ENCODE measurements at places on chromosomes 6 and 20. TPM values are rescaled to one million over a fixed set of nuclear protein-coding genes. Genes with fewer than 3 reads are reported as not detected.

DNA sequence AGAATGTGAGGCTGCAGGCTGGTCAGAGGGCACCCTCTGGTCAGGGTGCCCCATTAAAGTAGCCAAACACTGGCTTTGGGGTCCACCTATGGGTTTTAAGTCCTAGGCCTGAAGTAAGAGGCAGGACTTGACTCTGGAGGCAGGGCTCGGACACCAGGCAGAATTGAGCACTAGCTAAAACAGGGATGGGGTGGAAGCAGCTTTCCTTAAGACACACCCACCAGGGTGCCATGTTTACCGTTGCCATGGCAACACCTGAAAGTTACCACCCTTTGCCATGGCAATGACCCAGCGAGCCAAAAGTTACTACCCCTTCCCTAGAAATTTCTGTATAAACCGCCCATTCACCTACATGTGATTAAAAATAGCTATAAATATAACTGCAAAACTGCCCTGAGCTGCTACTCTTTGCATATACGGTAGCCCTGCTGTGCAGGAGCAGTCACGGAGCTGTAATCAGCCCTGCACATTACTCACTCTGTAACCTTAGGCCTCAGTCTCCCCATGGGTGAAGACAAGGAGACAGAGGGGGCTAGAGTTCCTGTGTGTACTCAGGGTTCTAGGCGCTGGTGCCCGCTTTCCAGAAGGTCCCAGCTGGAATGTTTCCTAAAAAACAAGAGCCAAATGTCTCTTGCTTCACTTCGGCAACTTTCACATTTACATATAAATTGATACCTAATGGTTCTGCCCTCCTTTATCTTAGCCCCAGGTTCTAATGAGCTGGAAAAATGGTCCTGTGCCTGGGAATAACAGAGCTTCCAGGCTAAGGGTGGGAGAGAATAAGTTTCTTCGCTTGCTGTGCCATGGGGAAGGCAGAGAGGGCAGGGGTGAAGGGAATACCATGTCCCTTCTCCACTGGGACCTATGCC, 27.2 kb upstream of the SRSF6 start:
- DNase-seq, result no peak

GRCh38 chr20:51937779-51938178, 135.5 kb upstream of the SALL4 start:
- no peak for DNase-seq

The BCAS1 gene
- total RNA-seq, result 0.23 TPM

DNA sequence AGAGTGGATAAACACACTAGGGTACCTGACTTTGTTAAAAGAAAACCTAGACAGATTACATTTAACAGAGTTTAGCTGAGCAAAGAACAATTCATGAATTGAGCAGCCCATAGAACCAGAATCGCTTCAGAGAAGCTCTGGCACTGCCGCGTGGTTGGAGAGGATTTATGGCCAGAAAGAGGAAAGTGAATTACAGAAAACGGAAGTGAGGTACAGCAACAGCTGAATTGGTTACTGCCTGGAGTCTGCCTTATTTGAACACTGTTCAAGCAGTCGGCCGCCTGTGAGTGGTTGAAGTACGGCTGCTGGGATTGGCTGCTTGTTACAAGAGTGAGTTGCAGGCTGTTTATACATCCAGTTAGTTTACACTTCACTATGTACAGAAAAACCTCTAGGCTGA, 253.8 kb upstream of the CDYL start:
- no peak for DNase-seq

The SLC2A10 gene
- 6.5 TPM for total RNA-seq

The ROS1 gene
- not detected for total RNA-seq

The OLIG3 gene
- total RNA-seq, result not detected

GRCh38 chr20:20407891-20408805, 40.2 kb downstream of the INSM1 start:
- DNase-seq, result no peak

GRCh38 chr6:43719511-43719910, 31.9 kb upstream of the MRPS18A start:
- peak; percentile 73 for DNase-seq

- DNase-seq, result no peak
These were observed 191.1 kb downstream of the TAF4 start for GRCh38 chr20:61874421-61875068.

The NUP43 gene
- 31.0 TPM for total RNA-seq

GRCh38 chr6:90730151-90730673, 143.3 kb upstream of the MAP3K7 start:
- DNase-seq, result no peak

The PRSS16 gene
- 0.46 TPM for total RNA-seq

The EMILIN3 gene
- not detected for total RNA-seq

DNA sequence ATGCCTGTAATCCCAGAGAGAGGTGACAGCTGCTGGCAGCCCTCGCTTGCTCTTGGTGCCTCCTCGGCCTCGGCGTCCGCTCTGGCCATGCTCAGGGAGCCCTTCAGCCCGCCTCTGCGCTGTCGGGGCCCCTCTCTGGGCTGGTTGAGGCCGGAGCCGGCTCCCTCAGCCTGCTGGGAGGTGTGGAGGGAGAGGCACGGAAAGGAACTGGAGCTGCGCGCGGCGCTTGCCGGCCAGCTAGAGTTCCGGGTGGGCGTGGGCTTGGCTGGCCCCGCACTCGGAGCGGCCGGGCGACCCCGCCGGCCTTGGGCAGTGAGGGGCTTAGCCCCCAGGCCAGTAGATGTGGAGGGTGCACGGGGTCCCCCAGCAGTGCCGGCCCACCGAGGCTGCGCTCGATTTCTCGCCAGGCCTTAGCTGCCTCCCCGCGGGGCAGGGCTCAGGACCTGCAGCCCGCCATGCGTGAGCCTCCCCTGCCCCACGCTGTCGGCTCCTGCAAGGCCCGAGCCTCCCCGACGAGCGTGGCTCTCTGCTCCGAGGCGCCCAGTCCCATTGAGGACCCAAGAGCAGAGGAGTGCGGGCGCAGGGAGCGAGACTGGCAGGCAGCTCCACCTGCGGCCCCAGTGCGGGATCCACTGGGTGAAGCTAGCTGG, 34.6 kb downstream of the C6orf52 start:
- peak; percentile 79 for DNase-seq

- no peak for DNase-seq
These were observed 2.7 kb downstream of the TMEM74B start for GRCh38 chr20:1182106-1182505.

The CST1 gene
- total RNA-seq, result not detected

DNA sequence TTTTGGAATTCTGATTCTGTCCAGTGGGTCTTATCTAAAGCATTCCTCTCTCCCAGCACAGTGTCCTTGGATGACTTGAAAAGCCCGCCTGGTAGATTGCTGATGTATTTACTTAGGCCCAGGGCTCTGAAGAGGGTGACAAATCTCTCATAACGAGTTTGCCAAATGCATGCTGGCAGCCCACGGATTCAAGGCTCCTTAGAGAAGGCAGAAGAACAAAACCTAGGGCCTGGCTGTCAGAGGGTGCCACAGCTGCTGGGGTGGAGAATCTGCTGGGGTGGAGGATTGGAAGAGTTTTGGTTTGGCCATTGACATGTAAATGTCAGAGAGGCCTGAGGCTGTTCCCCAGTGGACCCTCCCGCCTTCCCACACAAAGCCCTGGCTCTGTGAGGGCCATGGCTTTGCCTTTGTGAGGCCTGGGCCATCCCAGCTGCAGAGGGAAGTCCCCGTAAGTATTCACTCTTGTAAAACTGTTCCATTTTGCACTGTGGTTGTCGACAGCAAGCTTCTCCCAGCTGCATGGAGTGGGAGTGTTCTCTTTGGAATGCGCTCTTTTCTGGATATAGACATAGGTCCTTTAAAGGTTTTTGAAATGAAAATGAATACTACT, 50.3 kb downstream of the ANKRD6 start:
- DNase-seq, result no peak

The HACE1 gene
- total RNA-seq, result 14.2 TPM

DNA sequence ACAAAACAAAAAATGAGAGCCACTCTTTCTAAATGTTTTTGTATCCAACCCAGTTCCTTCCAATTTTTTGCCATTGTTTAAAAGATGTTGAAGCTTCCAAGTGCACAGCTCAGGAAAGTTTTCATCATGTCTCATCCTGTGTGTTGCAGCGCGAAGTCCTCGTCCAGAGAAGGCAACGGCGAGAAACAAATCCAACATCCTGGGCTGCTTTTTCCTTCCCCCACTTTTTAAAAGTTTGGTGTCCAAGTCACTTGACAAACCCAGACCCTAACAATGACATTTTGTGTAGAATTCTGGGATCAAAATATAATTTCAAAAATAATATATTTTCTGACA, 92.3 kb downstream of the ANKRD60 start:
- DNase-seq, result no peak

DNA sequence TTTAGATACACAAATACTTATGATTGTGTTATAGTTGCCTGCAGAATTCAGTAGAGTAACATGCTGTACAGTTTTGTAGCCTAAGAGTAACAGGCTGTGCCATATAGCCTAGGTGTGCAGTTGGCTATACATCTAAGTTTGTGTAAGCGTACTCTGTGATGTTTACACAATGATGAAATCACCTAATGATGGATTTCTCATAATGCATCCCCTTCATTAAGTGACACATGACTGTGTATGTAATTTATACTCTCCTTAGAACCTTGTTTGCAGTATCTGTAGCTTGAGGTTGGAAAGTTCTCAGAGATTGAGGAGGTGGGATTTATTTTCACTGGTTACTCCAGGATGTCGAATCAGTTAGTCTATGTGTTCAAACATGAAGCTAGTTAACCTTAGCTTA, 67.0 kb upstream of the TMEM30A start:
- DNase-seq, result no peak

GRCh38 chr6:158752613-158753012, 66.6 kb downstream of the EZR start:
- no peak for DNase-seq

- no peak for DNase-seq
These were observed 125.5 kb downstream of the THEMIS start for GRCh38 chr6:127775371-127775770.

The PRPH2 gene
- total RNA-seq, result 0.59 TPM

GRCh38 chr6:53540129-53540692, 4.7 kb downstream of the GCLC start:
- no peak for DNase-seq

- DNase-seq, result no peak
These were observed 57.9 kb upstream of the NHSL1 start for GRCh38 chr6:138557147-138557546.

DNA sequence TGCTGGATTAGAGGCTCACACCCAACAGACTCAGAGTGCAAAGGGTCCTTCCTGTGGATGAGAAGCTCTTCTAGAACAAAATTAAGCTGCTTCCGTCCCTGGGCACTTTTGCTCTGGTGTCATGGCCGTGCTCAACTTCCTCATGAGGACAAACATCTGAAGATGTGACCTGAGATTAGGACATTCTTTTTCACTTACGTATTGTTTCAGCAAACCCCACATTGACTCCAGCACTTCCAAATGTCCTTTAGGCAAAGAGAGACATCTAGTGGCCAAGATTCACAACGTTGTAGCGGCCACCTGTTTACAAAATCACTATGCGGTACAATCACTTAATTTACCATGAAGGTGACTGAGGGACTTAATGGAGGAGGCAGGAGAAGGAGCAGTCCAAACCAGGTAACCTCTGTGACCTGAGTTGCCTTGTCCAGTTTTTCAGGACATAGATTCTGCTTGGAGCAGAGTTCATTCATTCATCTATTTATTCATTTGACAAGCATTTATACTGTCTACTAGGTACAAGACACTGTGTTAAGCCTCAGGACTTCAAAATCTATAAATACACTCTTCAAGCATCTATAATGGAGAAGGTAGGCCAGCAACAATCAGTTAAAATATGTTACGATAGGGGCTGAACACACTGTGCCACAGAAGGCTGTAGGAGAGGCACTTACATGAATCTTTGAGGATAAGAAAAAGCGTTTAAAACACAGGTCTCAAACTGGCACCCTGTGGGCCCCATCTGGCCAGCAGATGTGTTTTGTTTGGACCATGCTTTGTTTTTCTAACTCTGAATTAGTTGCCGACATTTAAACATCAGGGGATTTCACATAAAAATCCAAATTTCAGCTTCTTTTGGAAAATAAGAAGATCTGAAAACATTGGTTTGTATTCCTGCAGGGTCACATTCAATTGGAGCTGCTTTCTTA, 5.6 kb upstream of the ADGRF1 start:
- DNase-seq, result no peak

DNA sequence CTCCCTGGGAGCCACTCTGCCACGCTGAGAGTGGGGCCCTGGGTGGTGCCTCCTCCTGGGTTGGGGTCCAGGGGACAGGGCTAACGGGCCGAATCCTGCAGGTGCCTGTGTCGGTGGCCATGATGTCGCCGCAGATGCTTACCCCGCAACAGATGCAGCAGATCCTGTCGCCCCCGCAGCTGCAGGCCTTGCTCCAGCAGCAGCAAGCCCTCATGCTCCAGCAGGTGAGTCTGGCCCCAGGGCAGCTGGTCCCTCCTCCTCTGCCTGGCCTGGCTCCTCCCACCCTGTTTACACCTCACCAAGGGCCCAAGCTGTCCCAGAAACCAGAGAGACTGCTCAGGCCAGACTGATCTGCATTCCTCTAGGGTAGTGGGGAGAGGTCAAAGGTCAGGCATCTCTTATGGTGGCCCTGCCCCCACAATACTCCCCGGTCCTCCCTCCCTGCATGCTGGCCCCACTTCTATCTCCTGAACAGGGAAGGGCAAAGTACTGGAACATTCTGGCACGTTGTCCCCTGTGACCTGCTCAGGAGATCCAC, 38.6 kb downstream of the FOXP4 start:
- no peak for DNase-seq

DNA sequence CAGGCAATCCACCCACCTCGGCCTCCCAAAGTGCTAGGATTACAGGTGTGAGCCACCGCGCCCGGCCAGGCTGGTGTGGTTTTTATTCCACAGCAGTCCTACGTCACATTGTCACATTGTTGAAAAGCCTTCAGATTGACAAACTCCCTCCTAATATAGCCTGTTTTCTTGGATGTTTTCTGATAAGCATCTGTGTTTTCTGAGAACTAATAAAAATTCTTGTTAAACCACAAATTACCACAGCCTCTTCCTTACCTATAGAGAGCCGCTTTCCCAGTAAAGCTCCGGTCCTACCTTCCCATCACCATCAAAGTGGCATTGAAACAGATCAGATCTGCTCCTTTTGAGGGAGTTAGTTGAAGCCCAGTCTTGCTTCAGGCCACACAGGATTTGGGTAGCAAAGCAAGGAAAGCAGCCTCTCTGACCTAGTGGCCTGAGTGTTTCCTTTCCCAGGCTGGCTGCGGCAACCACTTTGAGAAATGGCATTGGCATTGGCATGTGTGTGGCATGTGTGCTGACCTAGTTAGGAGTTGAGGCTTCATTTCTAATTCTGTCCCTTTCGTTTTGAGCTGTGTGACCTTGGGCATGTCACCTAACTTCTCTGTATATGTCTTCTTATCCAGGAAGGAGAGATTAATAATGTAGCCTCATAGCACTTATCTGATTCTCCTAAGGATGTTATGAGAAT, 1.7 kb upstream of the PKIG start:
- no peak for DNase-seq

GRCh38 chr6:87945966-87946365, 101.7 kb upstream of the SPACA1 start:
- no peak for DNase-seq

DNA sequence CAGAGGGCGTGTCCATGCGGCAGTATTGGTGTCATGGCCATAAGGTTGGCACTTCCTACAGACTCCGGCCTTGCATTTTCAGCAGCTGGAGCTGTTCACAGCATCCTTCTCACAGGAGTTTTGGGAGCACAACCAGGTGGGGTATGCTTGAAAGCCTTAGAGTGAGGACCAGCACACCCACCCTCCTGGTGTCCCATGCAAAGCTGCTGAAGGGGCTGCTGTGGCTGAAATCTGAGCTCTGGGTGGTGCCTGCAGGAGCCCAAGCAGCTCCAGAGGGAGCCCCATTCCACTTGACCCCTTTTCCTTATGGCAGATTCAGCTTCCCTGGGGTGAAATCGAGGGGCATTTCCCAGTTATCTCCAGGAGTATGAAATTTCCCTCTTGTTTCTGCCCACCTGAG, 74.0 kb upstream of the BHLHE23 start:
- no peak for DNase-seq

GRCh38 chr20:36344517-36345132, 38.5 kb downstream of the DLGAP4 start:
- peak; percentile 43 for DNase-seq

Measured in spleen (tissue), 13 donors.